Inflammatory macrophage treated with lipopolysaccharide for 1 hour (primary cell): ENCODE measurements at places on chromosomes 2 and 18.

DNA sequence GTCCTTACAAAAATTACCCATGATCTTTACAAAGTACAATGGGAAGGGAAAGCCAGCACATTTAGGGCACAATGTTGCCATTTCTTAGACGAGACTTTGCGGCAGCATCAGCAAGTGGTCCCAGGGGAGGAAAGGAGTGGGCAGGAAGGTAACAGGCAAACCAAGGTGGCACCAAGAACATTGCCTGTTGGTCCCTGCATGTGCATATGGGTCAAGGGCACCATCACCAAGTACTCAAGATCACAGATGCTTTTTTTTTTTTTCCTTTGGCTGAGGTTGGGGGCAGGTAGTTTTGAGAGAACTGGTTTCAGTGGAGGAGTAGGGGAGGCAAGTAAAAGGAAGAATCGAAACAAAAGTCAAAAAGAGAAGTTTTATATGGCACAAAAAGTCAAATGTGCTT, 752 bp upstream of the CYTIP start:
- DNase-seq: no peak

DNA sequence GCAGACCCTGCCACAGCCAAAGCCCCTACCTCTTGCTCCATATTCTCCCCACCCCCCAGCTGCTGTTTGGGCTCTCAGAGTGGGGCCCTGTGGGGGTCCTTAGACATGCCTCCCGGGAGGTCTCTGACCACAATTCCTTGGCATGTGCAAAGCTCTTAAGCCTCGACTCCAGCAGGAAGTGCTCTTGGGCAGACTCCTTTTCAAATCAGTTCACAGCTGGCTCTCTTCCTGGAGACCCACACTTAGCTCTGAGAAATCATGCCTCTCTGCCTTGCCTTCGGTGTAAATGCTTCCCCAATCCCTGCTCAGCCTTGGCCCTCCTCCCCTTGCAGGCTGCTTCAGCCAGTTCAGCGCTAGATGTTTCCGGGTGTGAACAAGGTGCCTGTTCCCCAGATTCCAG, 46.9 kb downstream of the NGEF start:
- DNase-seq: no peak

DNA sequence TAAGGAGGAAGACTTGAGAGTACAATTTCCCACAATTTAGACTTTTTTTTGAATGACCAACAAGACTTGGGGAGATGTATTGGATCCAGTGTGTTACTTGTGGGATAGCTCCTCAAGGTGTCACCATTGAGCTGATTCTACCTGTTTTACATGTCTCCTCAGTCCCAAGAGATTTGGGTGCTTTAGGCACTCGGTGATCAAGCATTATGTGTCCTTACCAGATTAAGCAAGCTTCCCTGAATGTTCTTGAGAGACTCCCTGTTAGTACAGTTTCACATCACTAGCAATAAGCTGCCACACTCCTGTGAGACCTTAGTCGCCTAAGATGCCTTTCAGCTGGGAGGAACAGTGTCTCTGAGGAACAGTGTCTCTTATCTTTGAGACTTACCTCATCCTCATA, 384.3 kb upstream of the SYT4 start:
- no peak for DNase-seq

- DNase-seq: no peak
Measured at GRCh38 chr18:25662272-25662671, 310.3 kb upstream of the ZNF521 start.

GRCh38 chr2:14285812-14286211, 346.7 kb upstream of the LRATD1 start:
- DNase-seq: no peak

GRCh38 chr18:71398531-71398930, 1109.7 kb downstream of the SOCS6 start:
- DNase-seq: no peak

DNA sequence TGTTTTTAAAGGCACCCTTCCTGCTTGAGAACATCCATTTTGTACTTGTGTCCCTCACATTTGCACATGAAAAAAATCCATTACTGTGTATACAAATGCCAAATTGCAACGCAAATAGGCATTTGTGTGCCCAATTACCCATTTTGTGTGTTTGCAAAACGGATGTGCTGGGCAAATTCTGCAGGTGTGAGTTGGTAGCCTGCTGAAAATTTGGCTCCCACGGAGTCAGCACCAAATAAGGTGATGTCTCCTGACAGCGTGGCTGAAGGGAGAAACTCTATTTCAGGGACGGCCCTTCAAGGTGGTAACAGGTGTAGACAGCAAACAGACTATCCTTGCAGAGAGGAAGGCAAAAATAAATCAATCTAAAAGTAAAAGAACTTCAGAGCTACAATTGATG, 661.1 kb downstream of the BCL11A start:
- DNase-seq: no peak
